Thyroid gland (tissue), 4 donors: ENCODE measurements at places on chromosomes 12 and 14. TPM values are rescaled to one million over a fixed set of nuclear protein-coding genes. Genes with fewer than 3 reads are reported as not detected.
A peak's percentile ranks its signal among the peaks of the same experiment; 100 is the strongest.

Gene TUNAR
- total RNA-seq, result not detected

Gene DERA
- 74.3 TPM for total RNA-seq

Gene PARPBP
- total RNA-seq, result 3.9 TPM

Gene BIN2
- total RNA-seq, result 1.3 TPM

- no peak overlapping the region for H3K4me3 ChIP-seq
- H3K4me1 ChIP-seq, result no peaks in the 10 kb centered on the region
- no peak for DNase-seq
- H3K36me3 ChIP-seq, result peaks cover 24% of the 10 kb centered on the region
- H3K27me3 ChIP-seq, result no peaks in the 10 kb centered on the region
- no peak overlapping the region for H3K27ac ChIP-seq
Measured at GRCh38 chr12:113381220-113381619, 22.5 kb downstream of the SDS start.

DNA sequence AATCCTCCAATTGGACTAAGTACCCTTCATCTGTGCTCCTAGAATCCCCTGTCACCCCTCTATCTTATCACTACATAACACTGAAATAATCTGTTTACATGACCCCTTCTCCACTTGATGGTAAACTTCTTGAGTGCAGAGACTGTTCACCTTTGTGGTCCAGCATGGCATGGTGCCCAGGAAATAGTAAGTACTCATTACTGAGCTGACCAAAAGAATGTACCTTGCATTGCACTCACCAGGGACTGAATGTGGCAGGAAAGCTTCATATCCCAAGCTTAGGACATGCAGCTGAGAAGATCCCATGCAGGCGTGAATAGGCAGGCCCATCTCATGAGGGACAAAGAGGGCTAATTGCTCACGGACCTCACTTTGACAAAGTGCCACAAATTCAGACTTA lies 1.4 kb upstream of the GARIN2 start:
- no peaks in the 10 kb centered on the region for H3K27me3 ChIP-seq
- H3K4me3 ChIP-seq, result no peak overlapping the region
- no peak overlapping the region for H3K27ac ChIP-seq
- no peaks in the 10 kb centered on the region for H3K4me1 ChIP-seq

DNA sequence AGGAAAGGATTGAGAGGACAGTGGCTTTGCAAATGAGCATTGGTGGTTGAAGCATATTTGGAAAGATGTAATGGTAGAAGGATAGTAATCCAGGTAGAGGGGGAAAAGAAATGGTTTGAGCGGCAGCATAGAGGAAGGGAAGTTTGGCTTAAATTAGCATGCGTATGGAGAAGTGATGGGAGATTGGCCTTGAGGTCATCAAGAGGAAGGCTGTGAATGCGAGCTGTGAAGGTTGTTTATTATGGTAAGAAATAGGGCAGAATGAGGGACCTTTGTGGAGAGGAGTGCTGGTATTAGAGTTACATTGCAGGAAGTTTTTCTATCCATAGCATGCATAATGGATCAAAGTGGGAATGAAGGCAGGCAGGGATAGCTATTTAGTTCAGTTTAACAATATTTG lies 162.1 kb downstream of the TMTC2 start:
- H3K27me3 ChIP-seq, result no peaks in the 10 kb centered on the region
- no peaks in the 10 kb centered on the region for H3K36me3 ChIP-seq
- no peak overlapping the region for H3K4me3 ChIP-seq
- no peaks in the 10 kb centered on the region for H3K4me1 ChIP-seq

DNA sequence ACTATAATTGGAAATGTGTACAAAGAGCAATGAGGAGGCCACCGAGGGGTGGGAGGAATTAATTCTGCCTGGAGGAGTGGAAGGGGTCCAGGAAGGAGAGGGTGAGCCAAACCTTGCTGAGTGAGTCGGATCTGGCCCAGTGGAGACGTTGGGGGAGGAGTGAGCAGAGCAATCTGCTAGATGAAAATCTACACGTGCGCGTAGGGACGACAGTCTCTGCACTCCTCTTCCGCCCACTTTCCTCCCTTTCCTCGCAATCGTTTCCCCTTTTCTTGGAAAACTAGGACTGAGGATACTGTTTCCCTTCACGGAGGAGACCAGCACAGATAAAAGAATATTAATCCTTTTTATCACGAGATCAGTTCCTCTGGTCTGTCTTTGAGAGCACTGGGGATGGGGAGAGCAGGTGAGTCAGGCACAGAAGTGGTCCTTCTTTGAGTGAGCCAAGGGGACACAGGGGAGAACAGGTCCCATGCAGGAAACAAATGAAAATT lies 2.9 kb upstream of the NAB2 start:
- no peaks in the 10 kb centered on the region for H3K36me3 ChIP-seq
- peak overlapping the region; percentile 100 for H3K27ac ChIP-seq
- peaks cover 23% of the 10 kb centered on the region for H3K4me1 ChIP-seq
- H3K4me3 ChIP-seq, result no peak overlapping the region
- no peaks in the 10 kb centered on the region for H3K27me3 ChIP-seq
- DNase-seq, result peak; percentile 75

DNA sequence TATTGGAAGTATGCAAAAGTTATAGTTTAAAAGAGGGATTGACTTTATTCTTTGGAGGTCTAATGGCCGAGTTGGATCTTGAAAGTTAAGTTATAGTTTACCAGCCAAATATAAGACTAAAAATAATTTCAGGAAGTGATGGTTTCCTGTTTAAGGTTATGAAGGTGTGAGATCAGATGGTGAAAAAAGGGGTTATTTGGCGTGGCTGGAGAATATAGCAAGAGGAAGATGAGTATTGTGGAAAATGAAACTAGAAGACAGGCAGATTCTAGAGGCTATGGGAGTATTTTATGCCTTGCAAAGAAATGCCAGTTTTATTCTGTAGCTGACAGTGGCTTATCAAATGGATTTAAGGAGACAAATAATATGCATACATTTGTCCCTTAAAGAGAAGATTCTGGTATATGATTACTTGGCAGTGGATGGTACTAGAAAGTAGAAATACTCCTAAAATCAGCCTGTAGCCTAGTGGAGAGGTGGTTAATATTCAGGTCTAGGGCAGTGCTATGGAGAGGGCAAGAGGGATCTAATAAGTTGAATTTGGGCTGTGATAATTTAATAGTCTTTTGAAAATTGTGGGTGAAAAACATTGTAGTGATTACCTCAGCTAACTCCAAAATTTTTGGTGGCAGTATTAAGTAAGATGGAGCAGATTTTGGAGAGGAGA lies 1091.8 kb upstream of the ATXN7L3B start:
- no peak for DNase-seq
- no peaks in the 10 kb centered on the region for H3K36me3 ChIP-seq
- no peak overlapping the region for H3K4me3 ChIP-seq
- H3K27me3 ChIP-seq, result no peaks in the 10 kb centered on the region
- no peaks in the 10 kb centered on the region for H3K4me1 ChIP-seq

- H3K4me3 ChIP-seq, result no peak overlapping the region
- no peak for DNase-seq
- H3K4me1 ChIP-seq, result no peaks in the 10 kb centered on the region
Measured at GRCh38 chr12:72432037-72432604, 160.0 kb downstream of the TRHDE start.

DNA sequence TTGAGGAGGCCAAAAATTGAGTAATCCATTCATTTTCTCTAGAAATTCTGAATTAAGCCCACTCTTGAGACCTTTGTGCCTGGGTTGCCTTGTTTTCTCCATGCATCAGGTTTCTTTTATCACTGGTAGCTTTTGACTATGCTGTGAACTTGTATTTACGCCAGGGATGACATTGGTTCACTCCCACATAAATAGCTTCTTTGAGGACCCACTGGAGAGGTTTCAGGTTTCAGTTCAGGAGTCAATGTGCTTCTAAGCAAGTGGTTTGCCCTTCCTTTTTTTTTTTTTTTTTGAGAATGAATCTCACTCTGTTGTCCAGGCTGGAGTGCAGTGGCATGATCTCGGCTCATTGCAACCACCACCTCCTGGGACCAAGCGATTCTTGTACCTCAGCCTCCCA lies 10.2 kb upstream of the SLC17A8 start:
- no peak overlapping the region for H3K4me3 ChIP-seq
- H3K27me3 ChIP-seq, result no peaks in the 10 kb centered on the region
- H3K27ac ChIP-seq, result no peak overlapping the region
- no peak for DNase-seq
- H3K36me3 ChIP-seq, result no peaks in the 10 kb centered on the region

GRCh38 chr12:19959353-19959752 lies 409.0 kb upstream of the PDE3A start:
- no peak for DNase-seq
- no peaks in the 10 kb centered on the region for H3K4me1 ChIP-seq
- H3K27me3 ChIP-seq, result no peaks in the 10 kb centered on the region
- no peak overlapping the region for H3K4me3 ChIP-seq

DNA sequence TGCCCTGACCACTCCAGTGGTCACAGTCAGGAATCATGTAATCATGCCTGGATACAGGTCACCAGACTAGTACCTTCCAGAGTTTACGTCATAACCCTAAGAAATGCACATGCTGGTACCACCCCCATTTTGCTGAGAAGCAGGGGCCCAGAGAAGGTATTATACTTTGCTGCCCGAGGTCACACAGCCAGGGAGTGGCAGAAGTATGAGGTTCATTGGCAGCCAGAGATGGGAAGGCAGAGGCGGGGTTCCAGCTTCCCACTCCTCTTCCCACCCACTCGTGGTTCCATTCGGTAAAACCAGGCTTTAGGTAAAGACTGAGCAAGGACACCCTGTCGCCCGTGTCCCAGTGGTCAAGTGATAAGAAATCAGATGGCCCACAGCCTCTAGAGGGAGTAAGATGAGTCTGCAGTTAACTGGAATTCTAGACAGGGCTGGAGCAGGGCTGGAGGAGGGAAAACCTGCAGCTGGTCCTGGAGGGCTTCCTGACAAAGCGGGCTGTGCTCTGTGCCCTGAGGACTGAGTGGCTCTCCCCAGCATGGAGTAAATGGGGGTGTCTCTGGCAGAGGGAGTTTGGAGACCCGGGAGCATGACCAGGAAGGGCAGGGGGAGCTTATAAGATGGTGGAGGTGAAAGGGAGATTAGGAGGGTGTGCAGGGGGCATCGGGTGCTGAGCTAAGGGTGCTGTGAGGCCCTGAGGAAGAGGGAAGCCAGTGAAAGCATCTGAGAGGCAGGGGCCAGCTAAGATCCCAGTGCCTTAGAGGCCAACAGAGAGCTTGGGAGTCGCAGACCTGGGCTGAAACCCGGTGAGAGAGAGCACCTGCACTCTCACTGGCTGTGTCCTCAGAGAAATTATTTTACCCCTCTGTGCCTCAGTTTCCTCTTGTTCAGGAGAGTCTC lies 5.7 kb downstream of the FAM222A start:
- no peaks in the 10 kb centered on the region for H3K36me3 ChIP-seq
- H3K27ac ChIP-seq, result no peak overlapping the region
- H3K4me3 ChIP-seq, result no peak overlapping the region
- no peaks in the 10 kb centered on the region for H3K27me3 ChIP-seq
- H3K4me1 ChIP-seq, result no peaks in the 10 kb centered on the region

DNA sequence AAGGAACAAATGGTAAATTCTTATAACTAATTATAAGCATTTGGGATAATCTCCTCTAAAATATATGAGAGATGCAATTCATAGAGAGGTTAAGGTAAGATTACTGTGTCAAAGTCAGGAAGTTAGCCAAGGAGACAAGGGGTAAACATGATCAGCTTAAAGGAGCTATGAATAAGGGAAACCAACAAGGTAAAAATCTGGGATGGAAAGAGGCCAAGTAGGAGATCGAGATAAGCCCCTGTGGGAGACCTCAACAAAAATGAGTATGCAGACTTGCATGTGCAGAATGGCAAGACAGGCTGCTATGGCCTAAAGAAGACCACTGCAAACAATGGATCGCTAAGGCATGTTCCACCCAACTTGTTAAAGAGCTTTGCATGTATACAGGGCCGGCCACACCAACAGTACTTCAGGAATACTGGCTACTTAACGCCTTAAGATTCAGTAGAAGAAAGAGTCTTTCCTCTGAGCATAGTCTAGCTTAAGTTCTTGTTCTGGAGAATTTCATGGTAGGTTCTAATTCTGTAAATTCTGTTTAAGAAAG lies 738.6 kb downstream of the GALC start:
- DNase-seq, result no peak
- H3K4me3 ChIP-seq, result no peak overlapping the region
- no peaks in the 10 kb centered on the region for H3K4me1 ChIP-seq
- no peaks in the 10 kb centered on the region for H3K27me3 ChIP-seq
- H3K36me3 ChIP-seq, result no peaks in the 10 kb centered on the region

- no peaks in the 10 kb centered on the region for H3K36me3 ChIP-seq
- no peak for DNase-seq
- H3K4me3 ChIP-seq, result no peak overlapping the region
- no peaks in the 10 kb centered on the region for H3K27me3 ChIP-seq
- H3K4me1 ChIP-seq, result peaks cover 26% of the 10 kb centered on the region
- H3K27ac ChIP-seq, result peak overlapping the region; percentile 64
Measured at GRCh38 chr12:633731-634130, 29.5 kb downstream of the NINJ2 start.
